ENCODE measurements at places on chromosomes 5 and 9.

DNA sequence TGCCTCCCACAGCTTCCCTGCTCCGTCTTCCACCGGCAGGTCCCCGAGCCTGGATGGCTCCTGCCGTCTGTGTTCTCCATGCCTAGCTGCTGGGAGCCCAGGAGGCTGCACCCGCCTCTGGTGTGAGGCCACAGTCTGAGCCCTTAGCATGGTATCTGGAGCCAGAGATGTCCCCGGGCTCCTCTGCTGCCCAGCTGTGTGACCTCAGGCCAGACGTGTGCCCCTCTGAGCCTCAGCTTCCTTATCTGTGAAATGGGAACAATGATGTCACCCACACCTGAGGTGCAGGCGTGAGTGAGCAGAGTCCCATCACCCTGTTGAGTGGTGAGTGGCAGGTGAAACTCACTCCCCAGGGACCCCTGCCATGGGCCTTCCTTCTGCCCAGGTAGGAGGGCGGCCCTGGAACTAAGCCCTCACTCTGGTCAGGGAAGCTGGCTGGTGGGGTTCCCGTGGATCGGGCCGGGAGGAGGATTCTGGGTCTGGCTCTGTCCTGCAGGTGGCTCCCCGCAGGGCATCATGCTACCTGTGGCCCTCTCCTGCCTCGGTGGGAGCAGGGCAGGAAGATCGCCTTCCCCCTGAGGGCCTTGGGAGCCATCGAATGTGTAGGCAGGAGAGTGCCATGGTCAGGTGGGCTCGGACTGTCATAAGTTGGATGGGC is 239.0 kb downstream of the PBX3 start:
- DNase-seq = no peak

DNA sequence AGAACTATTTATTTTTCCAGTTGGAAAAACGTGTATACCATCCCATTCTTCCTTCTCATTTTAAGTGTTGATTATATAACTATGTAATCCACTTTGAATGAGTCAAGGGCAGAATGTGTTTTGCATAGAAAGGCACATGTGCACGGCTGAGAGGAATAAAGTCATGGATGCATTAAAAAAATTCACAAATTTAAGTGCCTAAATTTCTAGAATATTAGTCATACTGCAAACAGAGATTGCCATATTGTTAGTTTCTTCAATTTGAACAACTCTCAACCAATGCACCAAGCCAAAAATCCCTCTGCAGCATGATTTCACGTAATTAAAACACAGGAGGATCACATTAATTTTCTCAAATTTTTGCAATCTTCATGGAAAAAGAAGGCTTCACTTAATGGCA is 166.3 kb downstream of the MPDZ start:
- no peak for DNase-seq

DNA sequence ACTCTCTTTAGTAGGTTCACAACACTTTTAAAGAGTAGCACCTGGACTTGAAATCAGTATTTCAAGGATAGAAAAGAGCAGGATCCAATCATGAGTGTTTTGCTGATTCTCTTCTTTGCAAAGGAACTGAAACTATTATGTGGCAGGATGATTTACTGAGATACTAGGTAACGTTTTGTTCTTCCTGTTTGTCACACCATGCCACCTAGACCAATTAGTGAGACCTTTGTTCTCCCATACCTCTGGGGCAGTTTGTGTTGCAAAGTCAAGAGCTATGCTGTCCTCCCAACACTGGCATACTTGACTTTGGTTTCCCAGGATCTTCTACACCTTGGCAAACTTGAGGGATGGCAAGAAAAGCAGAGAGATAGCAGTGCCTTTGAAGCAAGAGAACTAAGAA is 43.4 kb downstream of the PPP1R2B start:
- peak; percentile 65 for DNase-seq

DNA sequence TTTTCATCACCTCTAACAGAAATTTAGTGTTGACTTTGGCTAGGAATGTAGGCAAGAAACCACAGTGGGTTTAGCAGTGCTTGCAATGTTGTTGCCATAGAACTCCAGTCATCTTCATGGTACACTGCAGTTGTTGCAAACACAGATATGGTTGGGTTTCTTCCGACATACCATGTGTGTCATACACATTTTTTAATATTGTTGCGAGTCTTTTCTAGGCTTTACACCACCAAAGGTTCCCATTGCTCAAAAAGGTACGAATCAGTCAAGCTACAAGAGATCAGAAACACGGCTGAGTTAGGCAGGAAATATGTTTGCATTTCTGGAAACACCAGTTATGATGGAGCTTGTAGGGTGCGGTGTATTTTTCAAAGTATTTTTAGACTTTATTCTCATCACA is 172.4 kb downstream of the SYK start:
- DNase-seq = no peak

GRCh38 chr5:66757219-66757833 is 161.1 kb downstream of the MAST4 start:
- peak; percentile 74 for DNase-seq

GRCh38 chr5:138936968-138937345 is 61.8 kb upstream of the LRRTM2 start:
- DNase-seq = no peak

DNA sequence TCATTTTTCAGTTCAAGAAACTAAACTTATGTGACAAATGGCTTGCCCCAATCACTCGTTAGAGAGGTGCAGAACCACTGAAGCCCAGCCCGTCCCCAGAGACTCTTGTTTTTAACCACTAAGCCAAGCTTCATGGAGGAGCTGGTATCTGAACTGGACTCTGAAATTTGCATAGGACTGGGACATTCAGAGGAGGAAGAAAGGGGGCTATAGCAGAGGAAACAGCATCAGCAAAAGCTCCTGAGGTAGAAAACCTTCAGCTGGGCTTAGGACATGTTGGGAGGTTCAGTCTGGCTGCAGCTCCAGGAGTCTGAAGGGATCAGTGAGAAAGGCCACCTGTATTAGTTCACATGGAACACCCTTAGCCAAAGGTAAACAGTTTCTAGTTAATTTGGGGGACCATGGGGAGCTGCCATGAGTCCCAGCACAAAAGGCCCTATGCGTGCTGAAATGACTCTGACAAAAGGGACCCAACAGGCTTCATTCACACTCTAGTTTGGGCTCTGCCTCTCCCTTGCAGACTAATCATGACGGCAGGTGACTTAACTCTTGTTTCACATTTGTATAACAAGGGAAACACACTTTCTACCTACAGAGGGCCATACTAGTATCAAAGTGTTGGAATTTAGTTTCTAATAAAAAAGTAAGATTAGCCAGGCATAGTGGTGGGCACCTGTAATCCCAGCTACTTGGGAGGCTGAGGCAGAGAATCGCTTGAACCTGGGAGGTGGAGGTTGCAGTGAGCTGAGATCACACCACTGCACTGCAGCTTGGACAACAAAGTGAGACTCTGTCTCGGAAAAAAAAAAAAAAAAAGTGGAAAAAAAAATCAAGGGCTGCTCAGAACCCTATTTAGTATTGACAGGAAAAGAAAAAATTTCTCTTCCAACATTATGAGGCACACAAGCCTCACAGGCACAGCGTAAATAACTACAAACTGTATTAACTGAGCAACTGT is 10.2 kb downstream of the FBXO10 start:
- DNase-seq = no peak

DNA sequence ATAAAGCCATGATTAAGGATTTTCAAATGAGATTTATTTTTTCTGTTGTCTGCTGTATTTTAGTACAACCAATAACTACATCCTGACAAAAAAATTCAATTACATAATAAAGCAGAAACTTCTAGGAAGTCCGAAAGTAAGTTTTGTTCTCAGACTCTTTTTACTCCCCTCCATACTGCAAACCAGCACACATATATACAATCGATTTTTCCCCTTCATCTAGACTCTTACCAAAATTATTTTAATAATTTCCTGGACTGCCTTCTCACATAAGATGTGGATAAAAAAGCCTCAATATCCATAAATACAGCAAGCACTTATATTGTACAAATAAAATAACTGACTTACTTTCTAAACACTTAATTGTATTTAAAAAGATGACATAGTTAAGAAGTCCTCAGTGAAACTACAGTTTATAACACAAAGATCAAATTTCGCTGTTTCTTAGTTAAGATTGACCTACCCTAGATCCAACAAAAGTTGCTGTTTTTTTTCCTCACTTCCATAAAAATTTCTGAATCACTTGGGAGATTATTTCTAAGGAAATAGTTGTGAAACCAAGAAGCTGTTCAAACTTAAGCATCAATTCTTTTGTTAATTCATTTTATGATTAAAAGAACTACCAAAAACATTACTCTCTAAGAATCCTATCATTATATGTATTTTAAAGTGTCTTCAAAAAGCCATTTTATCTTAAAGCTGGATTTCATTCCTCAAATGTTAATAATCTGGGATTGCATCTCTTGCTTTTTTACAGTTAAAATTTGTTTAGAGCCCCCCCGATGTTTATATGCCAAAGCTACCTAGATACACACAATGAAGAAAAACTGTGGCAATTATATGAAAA is 74.7 kb upstream of the IFNE start:
- DNase-seq = no peak

GRCh38 chr5:32769711-32770110 is 58.6 kb downstream of the NPR3 start:
- no peak for DNase-seq

- no peak for DNase-seq
Measured at GRCh38 chr5:164614707-164615106, 1109.3 kb downstream of the MAT2B start.
